ENCODE measurements at places on chromosomes 2 and 18. TPM values are rescaled to one million over a fixed set of nuclear protein-coding genes. Genes with fewer than 3 reads are reported as not detected.

The STAT4 gene
- total RNA-seq: 122 TPM

The TGFA gene
- total RNA-seq: 3.2 TPM

The PRSS56 gene
- total RNA-seq: not detected

The HRH4 gene
- 0.19 TPM for total RNA-seq

DNA sequence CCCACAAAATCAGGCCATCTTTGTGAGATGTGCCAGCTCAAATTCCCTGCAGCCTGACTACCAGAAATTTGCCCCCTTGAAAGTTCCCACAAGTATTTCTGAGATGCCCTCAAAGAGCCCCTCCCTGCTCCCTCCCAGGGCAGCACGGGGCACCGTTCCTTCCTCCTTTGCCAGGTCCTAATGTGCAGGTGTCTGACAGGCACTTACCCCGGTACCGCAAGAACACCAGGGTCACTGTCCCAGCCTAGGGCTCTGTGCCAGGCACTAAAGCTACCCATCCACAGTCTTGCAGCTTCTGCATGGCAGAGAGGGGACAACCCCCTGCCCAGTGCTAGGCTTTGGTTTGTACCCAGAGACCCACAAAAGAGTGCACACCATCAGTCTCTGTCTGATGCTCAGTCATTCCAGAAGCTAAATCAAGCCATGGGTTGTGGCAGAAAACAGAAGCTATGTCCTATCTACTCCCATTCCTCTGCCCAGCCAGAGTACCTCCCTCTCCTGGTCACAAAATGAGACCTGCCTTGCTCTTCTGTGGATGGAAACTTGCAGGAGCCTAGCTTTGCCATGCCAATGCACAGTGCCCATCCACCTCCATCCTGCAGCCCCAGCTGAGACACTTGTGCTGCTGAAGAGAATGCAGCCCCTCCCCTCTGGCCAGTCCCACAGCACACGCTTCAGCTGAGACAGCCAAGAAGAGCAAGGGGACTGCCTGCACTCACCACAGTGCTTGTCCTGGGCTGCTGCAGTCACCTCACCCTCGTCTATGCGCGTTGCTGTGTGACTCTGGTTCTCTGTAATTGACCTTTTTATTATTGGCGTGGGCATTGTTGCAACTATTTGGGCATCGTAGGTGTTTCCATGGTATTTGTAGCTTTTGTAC is 48.7 kb downstream of the INPP5D start:
- DNase-seq: no peak

DNA sequence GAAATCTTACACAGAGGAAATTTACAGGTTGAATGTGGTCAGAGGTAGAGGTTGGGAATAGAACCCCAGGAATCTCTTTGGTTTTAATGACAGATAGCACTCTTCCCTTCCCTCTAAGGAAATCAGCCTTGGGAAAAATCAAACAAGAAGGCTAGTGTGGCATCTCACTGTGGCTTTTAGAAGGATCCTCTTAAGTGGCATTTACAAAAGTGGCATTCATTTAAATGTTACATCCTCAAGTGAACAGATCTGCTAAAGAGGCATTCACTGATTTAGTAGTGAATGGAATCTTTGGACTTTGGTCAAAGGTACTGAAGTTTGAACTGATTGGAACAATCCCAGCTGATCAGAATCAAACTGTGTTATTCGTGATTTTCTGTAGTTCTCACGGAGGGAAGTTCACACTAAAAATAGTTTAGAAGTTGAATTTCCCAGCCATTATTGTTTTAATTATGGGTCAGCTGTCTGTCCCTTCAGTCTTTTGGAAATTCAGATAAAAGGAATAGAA is 136.5 kb upstream of the FN1 start:
- DNase-seq: no peak

All from naive thymus-derived CD4-positive, alpha-beta T cell (primary cell).